ENCODE measurements at places on chromosomes 3 and 15. TPM values are rescaled to one million over a fixed set of nuclear protein-coding genes. Genes with fewer than 3 reads are reported as not detected.

DNA sequence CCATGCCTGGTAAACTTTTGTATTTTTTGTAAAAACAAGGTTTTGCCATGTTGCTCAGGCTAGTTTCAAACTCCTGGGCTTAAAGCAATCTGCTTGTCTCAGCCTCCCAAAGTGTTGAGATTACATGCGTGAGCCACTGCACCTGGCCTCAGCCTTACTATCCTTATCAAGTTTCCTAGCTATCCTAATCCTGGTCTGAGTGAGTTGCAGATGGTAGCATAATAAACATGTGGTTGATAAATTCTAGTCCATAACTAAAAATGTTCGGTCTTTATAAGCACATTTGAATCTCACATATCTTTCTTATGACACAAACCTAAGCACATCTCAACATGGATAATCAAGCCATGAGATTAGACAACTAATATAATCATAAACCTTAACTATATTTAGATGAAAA, 18.5 kb downstream of the NPHP3 start:
- no peak for DNase-seq

DNA sequence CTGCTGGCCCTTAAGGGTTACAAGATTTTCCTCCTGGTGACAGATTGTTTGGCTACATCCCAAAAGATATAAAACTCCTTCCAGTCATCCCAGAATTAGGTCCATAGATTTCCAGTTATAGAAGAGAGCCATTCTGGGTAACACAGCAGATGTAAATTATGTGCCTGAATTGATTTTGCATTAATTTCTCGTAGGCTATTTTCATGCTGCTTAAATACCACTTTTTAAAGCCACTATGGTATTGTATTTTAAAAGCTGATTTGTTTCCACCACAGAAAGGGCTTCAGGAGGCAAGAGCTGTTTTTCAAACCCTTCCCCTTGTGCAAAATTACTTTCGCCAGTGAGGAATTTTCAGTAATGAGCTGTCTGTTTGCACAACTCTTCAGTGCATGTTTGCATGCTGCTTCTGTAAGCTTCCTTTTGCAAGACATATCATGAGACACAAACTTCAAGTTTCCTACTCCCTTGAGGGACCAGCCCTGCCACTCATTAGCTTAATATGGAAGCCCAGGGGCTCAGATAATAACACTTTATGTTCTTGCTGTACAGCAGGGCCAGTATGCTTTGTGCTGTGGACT, 105.4 kb upstream of the TNIK start:
- DNase-seq = no peak

DNA sequence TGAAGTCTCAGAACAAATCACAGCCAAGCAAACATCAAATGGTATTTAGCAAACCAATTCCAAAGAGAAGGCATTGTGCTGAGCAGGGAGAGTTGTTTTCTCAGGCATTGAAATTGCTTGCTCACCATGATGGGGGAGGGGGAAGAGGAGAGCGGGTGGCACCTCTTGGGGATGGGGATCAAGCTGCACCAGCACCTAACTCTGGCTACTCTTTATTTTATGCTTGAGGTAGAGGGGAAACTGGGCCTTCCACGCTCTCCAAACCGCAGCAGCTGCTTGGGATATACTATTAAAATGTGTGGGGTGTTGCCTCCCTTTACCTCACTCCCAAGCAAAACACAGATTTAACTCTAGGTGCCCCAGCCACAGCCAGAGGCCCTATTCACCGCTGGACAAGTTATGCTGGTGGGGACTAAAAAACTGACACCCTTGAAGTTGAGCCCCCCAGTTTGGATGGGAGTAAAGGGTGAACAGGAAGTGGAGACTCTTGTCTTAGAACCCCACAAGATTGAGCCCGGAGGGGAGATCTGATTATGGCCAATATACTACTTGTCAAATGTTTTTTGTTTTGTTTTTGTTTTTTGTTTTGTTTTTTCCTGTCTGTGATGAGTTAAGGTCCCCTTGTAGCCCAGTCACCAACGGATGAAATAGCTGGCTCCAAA, 5.0 kb upstream of the FOXB1 start:
- DNase-seq = no peak

- no peak for DNase-seq
Observed at GRCh38 chr3:70816346-70816745, 503.9 kb upstream of the MDFIC2 start.

GRCh38 chr3:118977671-118978392, 56.8 kb downstream of the IGSF11 start:
- DNase-seq = no peak

SLC6A11 gene
- not detected for total RNA-seq

HIGD2B gene
- total RNA-seq = 0.21 TPM

EXD1 gene
- 0.15 TPM for total RNA-seq

CHRFAM7A gene
- total RNA-seq = 11.5 TPM

Data from Panc1 (cell line).